GM12892 (cell line): ENCODE measurements at places on chromosomes 12 and 14.
A peak's percentile ranks its signal among the peaks of the same experiment; 100 is the strongest.

- no peak for DNase-seq
Observed at GRCh38 chr12:16344269-16344668, 3.2 kb upstream of the MGST1 start.

- peak; percentile 65 for DNase-seq
Observed at GRCh38 chr12:26884765-26885576, 52.0 kb upstream of the ITPR2 start.

DNA sequence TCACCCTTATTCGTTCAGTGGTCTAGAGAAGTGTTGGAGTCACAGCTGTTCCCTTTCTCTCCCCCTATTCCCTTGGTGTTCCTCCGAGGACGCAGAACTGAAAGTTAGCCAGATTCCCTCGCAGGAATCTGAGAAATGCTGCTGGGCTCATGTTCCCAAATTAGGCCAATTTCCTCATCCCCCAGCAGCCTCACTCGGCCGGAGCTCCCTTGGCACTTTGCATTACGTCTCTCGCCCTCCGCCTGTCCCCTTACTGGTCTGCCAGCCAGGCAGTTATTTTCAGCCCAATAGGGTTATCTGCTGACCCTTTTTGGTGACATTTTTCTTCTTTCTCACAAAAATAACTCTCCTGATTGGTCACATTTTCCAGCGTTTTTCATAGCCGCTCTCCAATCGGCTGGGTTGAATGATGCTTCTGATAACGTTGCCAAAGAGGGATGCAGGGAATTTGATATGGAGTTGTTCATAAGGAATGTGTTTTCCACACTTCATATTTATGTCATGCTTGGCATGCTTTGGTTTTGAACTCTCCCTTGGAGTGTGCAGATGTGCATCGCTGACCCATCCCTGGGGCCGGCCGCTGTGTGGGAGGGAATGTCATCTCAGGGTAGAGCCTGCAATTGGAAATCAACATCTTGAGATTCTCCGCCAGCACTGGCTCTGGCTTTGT, 9.9 kb downstream of the IFT43 start:
- DNase-seq, result no peak

GRCh38 chr14:34684578-34684977, 29.8 kb downstream of the CFL2 start:
- DNase-seq, result no peak

- no peak for DNase-seq
Observed at GRCh38 chr12:54689034-54689372, 40.8 kb upstream of the DCD start.

DNA sequence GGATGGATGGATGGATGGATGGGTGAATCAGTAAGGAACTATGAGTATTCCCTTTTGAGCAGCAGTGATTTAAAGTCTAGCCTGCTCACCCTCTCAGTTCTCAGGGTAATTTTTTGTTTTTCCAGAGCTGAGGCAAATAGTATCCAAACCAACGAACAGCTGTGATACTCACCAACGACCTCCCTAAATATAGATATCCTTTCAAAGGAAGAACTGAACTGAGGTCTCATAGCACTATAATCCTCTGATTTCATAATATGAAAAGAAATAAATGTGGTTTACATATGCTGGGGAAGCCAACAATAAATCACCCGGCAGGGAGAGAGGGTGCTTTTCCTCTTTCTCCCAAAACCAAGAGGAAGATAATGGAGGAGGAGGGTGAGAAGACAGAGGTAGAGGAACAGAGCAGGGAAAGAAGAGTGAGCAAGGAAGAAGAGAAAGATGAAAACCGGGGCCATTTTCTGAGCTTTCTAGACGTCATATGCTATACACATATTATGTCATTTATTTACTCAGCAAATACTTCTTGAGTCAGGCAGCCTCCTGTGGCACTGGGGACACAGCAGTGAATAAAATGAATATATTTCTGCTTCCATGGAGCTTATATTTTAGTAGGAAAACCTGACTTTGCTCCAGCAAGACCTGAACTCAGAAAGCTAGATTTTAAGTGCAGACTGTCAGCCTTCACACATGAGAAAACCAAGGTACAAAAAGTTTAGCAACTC, 710.7 kb upstream of the TBX3 start:
- no peak for DNase-seq

- DNase-seq, result no peak
Observed at GRCh38 chr12:3049176-3049575, 28.0 kb upstream of the TSPAN9 start.

DNA sequence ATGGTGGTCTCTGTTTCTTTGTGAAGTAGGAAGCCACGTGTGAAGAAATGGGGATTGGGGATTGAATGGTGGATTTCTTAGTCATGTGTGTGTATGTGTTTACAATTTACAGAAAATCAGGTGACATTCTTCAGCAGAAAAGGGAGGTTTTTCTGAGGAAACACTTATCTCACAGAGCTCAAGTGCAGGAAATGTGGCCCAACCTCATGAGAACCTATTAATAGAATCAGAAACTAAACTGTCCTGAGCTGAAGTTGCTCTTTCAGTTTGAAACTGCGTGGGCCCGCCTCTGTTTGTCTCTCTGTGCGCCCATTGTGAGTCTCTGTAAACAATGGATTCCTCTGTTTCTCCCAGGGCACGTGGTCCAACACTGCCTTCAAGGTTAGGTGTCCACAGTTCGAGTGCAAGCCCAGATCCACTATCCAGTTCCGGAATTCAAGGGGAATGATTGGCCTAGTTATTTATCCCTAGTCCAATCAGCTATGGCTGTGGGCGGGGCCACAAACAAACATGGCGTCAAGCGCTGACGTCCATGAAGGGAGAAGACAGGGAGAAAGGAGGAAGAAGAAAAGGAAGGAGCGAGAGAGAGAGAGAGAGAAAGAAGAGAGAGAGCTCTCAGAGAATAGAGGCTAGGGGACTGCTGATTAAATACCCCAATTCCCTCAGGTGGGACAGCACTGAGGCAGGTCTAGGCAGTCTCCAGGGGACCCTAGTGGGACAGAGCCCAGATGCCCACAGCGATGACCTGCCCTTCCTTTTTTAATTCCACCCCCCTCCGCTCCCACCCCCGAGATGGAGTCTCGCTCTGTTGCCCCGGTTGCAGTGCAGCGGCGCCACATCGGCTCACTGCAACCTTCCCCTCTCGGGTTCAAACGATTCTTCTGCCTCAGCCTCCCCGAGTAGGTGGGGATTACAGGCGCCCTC, 31.4 kb upstream of the C12orf76 start:
- DNase-seq, result peak; percentile 64

DNA sequence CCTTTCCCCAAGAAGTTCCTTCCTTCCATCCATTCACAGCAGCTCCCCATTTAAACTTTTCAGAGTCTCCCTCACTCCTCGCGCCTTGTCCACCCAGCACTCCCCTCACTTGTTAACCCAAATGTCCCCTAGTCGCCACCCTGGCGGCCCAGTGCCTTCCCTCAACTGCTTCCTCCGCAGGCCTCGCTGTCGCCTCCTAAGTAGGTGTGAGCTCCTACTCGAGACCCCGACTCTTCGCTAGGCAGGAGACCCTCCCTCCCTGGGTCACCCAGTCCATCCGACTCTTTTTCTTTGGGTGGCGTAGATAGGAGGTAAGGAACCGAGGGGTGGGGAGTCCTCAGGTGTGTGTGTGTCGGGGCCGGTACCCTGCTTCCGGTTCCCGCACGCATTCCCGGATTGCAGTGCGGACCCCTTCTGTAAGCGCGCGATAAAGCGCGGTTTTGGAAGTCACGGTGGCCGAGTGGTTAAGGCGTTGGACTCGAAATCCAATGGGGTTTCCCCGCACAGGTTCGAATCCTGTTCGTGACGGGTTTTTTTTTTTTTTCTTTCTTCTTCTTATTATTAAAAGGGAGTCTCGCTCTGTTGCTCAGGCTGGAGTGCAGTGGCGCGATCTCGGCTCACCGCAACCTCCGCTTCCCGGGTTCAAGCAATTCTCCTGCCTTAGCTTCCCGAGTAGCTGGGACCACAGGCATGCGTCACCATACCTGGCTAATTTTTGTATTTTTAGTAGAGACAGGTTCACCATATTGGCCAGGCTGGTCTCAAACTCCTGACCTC, 823 bp upstream of the SMARCC2 start:
- DNase-seq, result peak; percentile 52

DNA sequence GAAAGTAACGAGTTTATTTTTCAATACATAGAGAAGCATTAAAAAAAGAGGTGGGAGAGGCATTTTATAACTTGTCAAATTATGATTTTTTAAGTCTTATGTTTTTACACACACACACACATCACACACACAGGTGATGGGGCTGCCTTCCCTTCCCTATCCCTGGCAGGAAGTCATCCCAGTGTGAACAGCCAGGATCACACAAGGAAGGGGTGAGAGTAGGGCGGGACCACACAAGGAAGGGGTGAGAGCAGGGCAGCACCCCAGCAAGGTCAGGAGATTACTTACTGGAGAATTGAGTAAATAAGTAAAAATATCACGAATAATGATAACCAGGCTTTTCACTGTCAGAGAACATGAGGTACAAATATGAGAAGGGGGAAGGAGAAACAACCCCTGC, 372.6 kb downstream of the SEC23A start:
- no peak for DNase-seq

DNA sequence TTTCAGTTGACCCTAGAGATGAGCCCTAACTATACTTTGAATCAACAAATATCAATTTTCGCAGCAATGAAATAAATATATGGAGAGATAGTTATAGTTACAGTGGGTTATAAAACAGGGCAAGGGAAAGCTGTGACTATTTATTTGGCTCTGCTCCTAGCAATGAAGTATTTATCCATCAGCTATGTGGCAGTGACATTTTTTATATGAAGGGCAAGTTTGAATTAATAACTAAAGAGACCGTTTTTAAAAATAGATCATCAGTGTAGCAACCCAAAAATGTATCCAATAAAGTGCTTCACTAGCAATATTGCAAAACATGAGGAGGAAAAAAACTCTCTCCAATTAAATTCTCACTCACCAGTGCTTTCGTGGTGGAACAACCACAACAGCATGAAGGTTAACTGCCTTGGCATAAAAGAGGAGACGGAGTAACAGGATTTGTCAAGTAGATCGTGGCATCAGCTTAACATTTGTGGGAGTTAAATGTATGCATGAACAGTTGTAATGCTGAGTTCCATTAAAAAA, 58.1 kb upstream of the NUDT4 start:
- DNase-seq, result no peak

GRCh38 chr14:65019944-65020566, 33.4 kb downstream of the FNTB start:
- DNase-seq, result no peak

DNA sequence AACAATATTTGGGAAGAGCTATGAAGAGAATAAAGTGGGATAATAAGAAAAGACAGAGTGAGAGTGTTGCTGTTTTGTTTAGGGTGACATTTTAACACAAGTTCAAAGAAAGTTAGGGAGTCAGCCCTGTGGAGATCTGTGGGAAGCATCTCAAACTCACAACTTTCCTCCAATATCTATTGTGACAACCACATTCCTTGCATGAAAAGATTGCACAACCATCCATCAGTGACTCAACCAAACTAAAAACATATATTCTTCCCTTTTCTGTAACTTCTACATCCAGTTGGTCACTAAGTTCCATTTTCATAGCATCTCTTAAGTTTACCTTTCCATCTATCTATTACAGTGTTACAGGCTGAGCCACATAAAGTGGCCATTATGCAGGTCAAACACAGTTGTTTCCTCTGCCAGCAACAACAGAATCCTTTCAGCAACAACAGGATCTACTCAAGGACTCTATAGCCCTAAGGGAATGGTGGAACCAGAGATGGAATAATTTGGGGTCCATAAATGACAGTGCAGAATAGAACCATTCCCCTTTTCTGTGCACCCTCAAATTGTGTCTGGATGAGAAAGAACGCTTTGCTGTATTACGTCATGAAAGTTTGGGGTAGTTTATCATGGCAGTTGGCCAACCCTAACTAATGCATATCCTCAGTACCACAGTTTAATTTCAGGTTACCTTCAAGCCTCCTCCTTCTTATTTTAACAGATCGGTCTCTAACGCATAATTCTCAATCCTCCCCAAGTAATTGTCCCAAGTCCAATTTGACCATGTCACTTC, 118.8 kb downstream of the ST8SIA1 start:
- DNase-seq, result no peak

- DNase-seq, result no peak
Observed at GRCh38 chr12:95787274-95787818, 3.2 kb downstream of the NTN4 start.

DNA sequence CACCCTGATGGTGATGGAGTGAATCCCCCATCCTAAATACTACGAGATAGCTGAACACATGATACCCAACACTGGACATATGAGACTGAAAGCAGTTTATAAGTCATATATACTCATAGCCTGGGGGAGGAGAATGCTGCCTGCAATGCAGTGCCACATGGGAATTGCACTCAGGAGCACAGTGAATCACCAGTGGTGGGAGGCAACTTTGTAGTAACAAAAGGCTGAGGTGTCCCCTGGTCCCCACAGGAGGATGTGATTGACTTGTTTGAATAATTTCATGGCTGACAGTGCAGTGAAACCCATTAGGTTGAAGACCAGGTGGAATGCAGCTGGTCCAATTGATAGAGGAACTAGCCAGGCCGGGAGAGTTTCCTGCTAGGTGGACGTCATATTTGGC, 20.2 kb downstream of the CCDC38 start:
- no peak for DNase-seq

- DNase-seq, result no peak
Observed at GRCh38 chr14:68593806-68594536, 198.9 kb downstream of the ZFP36L1 start.

GRCh38 chr12:128549601-128550218, 274.0 kb downstream of the SLC15A4 start:
- no peak for DNase-seq

DNA sequence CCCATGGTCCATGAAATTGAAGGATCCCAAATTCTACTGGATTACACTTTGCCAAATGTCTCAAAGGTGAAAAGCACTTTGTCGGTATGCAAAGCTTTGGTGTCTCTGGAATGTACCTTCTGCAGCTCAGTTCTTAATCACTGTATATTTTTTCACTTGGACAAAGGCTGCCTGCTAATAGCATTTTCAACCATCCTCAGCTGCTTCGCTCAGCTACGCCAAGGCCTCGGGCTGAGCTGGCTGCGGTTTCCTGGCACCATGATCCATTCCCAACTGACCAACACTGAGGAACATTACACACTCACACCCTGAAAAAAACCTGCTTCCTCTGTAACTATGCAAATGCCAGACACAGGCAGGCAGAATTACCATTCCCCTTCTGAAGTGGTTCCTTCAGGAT, 335.2 kb downstream of the DPF3 start:
- no peak for DNase-seq

- DNase-seq, result no peak
Observed at GRCh38 chr14:102094101-102094500, 7.3 kb upstream of the HSP90AA1 start.

GRCh38 chr14:77037215-77037937, 8.9 kb upstream of the IRF2BPL start:
- DNase-seq, result no peak

- DNase-seq, result no peak
Observed at GRCh38 chr12:92650228-92650822, 52.5 kb upstream of the PLEKHG7 start.
